Breast epithelium (tissue), 4 donors: ENCODE measurements at places on chromosomes 3 and 15. TPM values are rescaled to one million over a fixed set of nuclear protein-coding genes. Genes with fewer than 3 reads are reported as not detected.

- no peaks in the 10 kb centered on the region for H3K36me3 ChIP-seq
- H3K4me1 ChIP-seq = no peaks in the 10 kb centered on the region
- no peaks in the 10 kb centered on the region for H3K27me3 ChIP-seq
- DNase-seq = no peak
Observed at GRCh38 chr3:188827576-188827975, 344.2 kb upstream of the TPRG1 start.

DNA sequence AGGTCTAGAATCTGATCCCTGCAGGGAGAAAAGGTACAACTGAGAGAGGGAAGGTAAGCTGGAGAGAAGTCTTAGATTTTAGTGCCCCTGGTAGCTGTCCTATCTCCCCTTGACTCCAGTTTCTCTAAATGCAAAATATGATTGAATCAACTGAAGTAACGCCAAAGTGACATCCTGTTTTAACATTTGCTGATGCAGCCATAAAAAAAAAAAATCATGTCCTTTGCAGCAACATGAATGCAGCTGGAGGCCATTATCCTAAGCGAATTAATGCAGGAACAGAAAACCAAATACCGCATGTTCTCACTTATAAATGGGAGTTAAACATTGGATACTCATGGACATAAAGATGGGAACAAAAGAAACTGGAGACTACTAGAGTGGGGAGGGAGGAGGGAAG is 42.4 kb upstream of the LCTL start:
- DNase-seq = no peak
- no peaks in the 10 kb centered on the region for H3K4me1 ChIP-seq
- H3K4me3 ChIP-seq = no peak overlapping the region

GRCh38 chr3:169256796-169257522 is 406.6 kb downstream of the MECOM start:
- no peaks in the 10 kb centered on the region for H3K4me1 ChIP-seq
- no peak overlapping the region for H3K4me3 ChIP-seq
- no peaks in the 10 kb centered on the region for H3K36me3 ChIP-seq
- no peak overlapping the region for H3K27ac ChIP-seq
- no peak for DNase-seq

DNA sequence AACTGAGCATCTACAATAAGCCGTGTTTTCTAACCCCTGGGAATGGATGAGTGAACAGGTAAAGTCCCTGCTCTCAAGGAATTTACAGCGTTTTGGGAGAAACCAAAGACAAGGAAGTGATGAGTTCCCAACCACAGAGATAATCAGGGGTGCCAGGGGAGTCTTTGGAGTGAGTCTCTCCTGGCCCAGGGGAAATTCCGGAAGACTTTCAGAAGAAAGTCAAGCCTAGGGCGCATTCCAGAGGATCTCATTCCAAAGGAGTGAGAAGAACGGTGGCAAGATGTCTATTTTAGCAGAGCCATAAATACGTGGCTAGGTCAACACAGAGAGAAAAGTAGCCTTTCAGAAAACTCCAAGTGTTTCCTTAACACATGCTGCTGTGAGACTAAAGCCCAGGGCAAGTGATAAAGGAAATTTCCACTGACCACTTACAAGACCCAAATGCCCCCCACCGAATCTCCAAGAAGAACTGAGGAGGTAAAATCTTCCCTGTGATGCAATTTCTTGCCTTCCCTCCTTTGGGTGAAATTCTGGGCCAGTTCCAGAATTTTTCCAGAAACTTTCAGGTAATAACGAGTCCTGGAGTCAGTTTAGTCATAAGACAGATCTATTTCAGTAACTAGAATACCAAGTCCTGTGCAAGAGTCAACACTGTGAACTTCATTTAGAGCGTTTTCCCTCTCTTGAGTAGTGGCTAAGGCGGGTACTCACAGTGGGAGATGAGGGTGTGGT is 437.4 kb downstream of the NR2F2 start:
- DNase-seq = no peak
- no peak overlapping the region for H3K27ac ChIP-seq
- no peaks in the 10 kb centered on the region for H3K27me3 ChIP-seq
- H3K4me3 ChIP-seq = no peak overlapping the region
- no peaks in the 10 kb centered on the region for H3K36me3 ChIP-seq

GRCh38 chr15:76172782-76173181 is 113.0 kb downstream of the TMEM266 start:
- no peaks in the 10 kb centered on the region for H3K36me3 ChIP-seq
- no peak for DNase-seq
- no peak overlapping the region for H3K4me3 ChIP-seq
- no peaks in the 10 kb centered on the region for H3K4me1 ChIP-seq
- peaks cover 1% of the 10 kb centered on the region for H3K27me3 ChIP-seq

- H3K4me3 ChIP-seq = no peak overlapping the region
- no peak for DNase-seq
- no peaks in the 10 kb centered on the region for H3K36me3 ChIP-seq
- H3K27ac ChIP-seq = no peak overlapping the region
Observed at GRCh38 chr3:183192650-183193300, 30.2 kb upstream of the LAMP3 start.

DNA sequence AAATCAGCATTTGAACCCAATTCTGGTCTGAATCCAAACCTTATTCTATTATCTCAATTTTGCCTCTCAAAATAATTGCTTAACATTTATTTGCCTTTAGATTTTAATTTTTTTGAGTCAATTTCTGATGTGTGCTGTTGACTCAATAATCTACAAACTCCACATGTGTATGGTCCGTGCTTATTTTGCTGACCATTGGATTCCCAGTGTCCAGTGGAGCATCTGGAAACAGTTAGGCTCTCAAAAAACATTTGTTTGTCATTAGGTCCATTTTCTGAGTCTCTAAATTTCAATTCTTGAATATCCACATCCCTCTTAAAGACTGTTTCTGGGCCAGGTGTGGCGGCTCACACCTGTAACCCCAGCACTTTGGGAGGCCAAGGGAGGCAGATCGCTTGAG is 19.2 kb upstream of the MYZAP start:
- DNase-seq = no peak
- no peaks in the 10 kb centered on the region for H3K4me1 ChIP-seq
- H3K27me3 ChIP-seq = no peaks in the 10 kb centered on the region

DNA sequence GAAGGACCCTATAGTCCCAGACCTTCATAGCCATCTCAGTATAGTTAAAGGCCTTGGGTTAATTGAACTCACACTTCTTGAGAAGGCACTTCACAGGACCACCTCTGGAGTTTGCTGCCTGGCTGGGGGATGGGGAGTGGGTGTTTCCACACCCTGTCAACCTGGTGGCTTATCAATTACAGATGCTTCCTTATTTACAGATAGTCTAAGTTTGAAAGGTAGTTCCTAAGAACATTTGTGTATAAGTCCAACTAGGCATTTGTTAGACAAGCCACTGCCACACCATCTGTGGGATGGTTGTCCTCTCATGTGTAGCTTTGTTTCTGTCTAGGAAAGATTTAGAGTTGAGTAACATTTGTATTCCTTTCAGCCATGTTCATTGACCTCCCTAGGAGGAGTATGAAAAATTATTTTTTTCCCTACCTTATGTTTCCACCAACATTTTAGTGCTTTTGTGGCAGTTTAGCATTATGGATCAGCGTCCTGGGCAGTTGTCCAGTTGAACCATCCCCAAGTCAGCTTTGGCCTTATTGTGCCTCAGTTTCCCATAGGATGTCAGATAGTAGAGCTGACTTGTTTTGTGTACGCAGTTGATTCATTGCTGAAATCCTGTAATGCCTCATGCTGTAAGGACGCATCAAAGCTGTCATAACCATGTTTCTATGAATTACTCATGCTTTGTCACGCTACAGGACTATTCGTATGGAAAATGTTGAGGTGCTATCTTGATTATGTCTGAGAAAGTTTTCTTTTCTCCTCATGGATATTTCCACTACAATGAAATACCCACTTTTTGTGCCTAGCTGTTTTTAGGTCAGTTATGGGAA is 21.2 kb upstream of the SIAH2 start:
- no peaks in the 10 kb centered on the region for H3K36me3 ChIP-seq
- no peak overlapping the region for H3K4me3 ChIP-seq
- no peaks in the 10 kb centered on the region for H3K27me3 ChIP-seq

- H3K27ac ChIP-seq = no peak overlapping the region
- no peak overlapping the region for H3K4me3 ChIP-seq
- H3K36me3 ChIP-seq = no peaks in the 10 kb centered on the region
- no peak for DNase-seq
- H3K4me1 ChIP-seq = no peaks in the 10 kb centered on the region
- no peaks in the 10 kb centered on the region for H3K27me3 ChIP-seq
Observed at GRCh38 chr3:195715583-195716266, 5.1 kb upstream of the MUC20 start.

- H3K4me1 ChIP-seq = peaks cover 4% of the 10 kb centered on the region
- no peak overlapping the region for H3K27ac ChIP-seq
- no peak for DNase-seq
Observed at GRCh38 chr15:99431661-99432091, 134.1 kb upstream of the MEF2A start.

DNA sequence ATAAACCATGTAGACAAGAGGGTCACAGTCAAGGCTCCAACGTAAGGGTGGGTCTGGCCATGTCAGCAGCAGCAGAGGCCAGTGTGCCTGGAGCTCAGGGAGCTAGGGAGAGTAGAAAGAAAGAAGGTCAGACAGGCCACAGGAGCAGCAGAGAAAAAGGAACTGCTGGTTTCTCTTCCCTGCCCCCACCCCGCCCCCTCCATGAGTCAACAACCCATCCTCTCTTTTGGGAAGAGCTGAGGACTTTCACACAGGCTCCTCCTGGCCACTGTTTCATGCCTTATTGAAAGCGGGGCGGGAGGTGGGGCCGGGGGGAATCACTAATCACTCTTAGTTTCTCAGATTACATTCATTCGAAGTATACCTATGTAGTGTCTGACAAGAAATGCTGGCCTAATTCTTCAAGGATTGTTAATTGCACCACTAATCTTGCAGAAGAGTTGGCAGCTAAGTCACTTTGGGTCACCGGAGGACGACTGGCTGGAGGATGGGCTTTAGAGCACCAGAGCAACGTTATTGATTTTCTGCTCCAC is 9.1 kb upstream of the SCG3 start:
- H3K27ac ChIP-seq = no peak overlapping the region
- no peaks in the 10 kb centered on the region for H3K4me1 ChIP-seq
- H3K27me3 ChIP-seq = peaks cover 8% of the 10 kb centered on the region
- no peak overlapping the region for H3K4me3 ChIP-seq

SHC4 gene
- 1.3 TPM for total RNA-seq

CCR1 gene
- 4.3 TPM for total RNA-seq

LEKR1 gene
- 2.3 TPM for total RNA-seq

CAPN3 gene
- total RNA-seq = 15.4 TPM

ZMYND10 gene
- total RNA-seq = 1.9 TPM

PLA2G4D gene
- total RNA-seq = not detected
